Activated naive CD4-positive, alpha-beta T cell (primary cell): ENCODE measurements at places on chromosomes 6 and 20.

DNA sequence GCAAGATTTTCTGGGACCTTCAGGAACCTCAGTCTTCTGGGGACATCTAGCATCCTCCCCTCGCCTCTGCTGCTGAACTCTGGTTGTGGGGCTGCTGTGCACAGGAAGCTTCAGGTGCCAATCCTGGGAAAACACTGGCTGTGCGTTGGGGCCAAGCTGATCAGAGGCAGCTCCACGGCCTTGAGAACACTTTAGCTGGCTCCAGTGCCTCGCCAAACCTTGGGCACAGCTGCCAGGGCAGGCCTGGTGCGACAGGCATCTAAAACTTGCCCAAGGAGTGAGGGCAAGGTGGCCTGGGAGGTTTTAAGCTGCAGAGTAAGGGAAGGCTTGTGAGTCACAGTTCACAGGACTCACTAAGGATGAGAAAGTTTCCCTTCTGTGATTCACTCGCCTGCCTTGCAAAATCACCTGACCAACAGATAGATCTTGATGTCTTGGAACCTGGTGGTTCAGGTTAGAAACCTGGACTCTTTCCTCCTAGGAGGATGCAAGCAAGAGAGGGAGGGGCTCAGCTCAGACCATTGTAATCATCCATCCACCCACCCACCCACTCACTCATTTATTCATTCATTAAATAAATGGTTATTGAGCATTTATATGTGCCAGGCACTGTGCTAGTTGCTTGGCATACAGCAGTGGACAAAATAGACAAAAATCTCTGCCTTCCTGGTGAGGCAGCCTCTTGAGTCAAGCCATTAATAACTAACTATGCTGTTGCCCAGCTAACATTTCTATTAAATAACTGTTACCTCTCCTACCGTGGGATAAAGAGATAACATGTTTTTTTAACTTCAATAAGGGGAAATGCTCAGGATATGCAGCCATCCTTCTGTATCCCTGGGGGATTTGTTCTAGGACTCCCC lies 2.5 kb upstream of the SPATS1 start:
- no peak for DNase-seq

DNA sequence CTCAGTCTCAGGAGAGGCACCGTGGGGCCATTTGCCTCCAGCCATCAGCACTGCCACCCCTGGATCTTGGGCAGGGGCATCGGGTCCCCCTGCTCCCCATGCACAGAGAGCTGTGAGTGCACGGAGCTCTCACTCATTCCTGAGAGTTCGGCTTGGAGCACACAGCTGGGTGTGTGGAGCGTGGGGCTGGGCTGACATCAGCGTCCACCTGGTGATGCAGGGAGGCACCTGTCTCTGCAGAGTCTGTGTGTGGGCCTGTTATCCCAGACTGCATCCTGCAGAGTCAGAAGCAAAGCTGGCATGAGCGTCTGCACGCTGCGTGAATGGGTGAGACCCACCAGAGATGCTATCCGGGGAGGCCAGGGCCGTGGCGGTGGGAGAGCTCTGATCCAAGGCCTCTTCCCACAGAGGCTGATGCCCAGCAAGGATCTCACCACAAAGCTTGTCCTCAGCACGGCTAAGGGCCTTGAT lies 248.8 kb upstream of the AFDN start:
- no peak for DNase-seq

GRCh38 chr20:11511821-11512220 lies 405.9 kb upstream of the BTBD3 start:
- no peak for DNase-seq

DNA sequence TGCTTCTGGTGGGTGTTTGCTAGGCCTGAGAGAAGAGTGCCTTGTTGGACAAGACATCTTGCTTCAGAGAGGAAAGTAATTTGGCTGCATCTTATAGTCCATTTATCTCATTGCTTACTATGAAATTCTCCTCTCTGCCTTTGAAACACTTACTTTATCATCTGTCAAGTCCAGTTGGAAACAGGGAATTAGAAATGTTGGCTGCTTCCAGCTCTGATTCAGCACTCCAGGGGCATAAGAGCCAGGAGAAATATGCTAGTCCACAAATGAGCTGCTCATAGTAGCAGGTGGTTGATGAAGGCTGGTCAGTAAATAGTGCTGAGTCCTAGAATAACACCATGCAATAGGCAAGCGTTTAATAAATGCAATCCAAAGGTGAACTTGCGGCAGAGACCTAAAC lies 227.1 kb downstream of the SLC35F1 start:
- DNase-seq: no peak

DNA sequence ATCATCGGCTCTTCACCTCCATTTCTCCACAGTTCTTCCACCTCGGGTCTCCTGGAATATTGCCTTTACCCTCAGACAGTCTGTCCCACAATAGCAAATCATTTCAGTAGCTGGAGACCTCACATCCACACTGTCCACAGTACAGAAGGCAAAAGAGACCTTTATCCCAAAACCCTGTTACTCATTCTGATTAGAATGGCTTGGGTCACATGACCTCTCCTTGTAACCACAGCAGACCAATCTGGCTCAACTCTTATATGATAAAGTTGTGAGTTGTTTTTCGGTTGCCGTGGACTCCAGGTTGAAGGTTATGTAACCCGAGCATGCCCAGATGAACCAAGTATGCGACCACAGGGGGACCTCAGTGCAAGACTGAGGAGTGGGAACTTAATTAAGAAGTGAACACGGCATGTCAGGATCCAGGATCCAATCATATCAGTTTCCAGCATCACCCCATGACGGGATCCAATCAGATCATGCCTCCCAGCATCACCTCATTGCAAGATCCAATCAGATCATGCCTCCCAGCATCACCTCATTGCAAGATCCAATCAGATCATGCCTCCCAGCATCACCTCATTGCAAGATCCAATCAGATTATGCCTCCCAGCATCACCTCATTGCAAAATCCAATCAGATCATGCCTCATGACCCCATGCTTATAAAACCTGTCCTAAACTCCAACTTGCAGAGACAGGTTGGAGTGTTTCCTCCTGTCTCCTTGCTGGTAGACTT lies 68.7 kb downstream of the LY86 start:
- DNase-seq: no peak

- no peak for DNase-seq
Measured at GRCh38 chr6:35647400-35647799, 41.3 kb downstream of the FKBP5 start.

GRCh38 chr6:132570221-132570777 lies at the start of gene TAAR6:
TSS of gene TAAR6 (plus strand) at chr6:132570322. CDS start at chr6:132570322, 0 bp downstream.
- no peak for DNase-seq

- DNase-seq: no peak
Measured at GRCh38 chr6:167268683-167269280, 22.3 kb upstream of the UNC93A start.

GRCh38 chr20:50774515-50774914 lies 20.3 kb upstream of the BCAS4 start:
- no peak for DNase-seq

- no peak for DNase-seq
Measured at GRCh38 chr6:1088492-1089001, 223.4 kb upstream of the FOXQ1 start.

GRCh38 chr6:22643780-22644179 lies 74.4 kb downstream of the HDGFL1 start:
- DNase-seq: no peak

- no peak for DNase-seq
Measured at GRCh38 chr6:25302677-25303128, 23.5 kb downstream of the CARMIL1 start.

- no peak for DNase-seq
Measured at GRCh38 chr6:11752360-11752759, 26.2 kb downstream of the ADTRP start.

- no peak for DNase-seq
Measured at GRCh38 chr6:135922746-135923145, 71.2 kb downstream of the PDE7B start.

DNA sequence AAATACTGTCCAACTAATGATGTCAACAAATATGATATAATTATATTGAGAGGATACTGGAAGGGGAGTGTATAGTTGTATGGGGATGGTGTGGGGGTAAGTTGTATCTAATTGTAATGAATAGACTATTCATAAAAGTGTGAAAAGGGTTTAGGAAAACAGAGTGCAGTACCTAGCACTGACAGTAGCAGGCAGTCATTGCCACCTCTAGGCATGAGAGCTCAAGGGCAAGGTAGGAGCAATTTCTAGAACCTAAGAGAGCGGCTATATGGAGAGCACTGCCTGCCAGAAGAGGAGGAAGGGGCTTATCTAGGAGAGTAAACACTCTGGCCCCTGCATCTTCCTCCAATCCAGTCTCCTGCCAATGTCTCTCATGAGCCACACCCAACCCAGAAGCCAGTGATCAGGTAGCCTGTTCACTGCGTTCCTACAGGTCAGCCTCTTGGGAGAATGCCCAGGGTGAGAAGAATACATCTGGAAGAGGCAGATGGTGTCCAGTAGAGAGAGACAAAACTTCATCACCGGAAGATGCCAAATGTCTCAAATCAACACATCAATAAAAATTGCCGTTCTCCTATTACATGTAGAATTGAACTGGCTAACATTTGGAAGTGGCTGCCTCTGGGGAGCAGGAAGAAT lies 200.0 kb downstream of the LY86 start:
- DNase-seq: no peak

DNA sequence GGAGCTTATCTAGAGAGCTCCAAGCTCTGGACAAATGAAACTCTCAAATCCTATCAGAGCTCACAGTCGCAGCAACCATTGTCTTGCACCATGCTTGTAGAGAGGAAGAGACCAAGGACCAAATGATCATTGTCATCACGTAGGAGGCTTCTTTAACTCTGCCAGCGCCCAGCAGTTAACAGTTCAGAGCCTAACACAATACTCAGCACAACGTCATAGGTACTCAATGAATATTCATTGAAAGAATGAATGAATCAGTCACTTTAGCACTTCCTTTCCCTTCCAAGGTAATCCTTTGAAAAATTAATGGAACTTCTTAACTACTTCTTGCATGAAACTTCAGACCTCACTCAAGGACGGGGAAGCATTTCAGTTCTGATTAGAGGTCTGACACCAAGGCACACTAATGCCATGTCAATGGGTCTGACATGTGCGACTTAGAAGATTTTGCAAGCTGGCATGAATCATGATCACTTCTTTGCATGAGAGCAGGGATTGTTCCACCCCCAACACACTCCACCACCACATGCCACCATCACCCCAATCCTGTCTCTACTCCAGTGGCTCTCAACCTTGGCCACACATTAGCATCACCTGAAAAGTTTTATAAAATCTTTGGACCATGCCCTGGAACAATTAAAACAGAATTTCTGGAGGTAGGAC lies 45.1 kb downstream of the KHDC1L start:
- DNase-seq: no peak

GRCh38 chr6:26235302-26235670 lies 129.7 kb upstream of the BTN3A2 start:
- DNase-seq: no peak

DNA sequence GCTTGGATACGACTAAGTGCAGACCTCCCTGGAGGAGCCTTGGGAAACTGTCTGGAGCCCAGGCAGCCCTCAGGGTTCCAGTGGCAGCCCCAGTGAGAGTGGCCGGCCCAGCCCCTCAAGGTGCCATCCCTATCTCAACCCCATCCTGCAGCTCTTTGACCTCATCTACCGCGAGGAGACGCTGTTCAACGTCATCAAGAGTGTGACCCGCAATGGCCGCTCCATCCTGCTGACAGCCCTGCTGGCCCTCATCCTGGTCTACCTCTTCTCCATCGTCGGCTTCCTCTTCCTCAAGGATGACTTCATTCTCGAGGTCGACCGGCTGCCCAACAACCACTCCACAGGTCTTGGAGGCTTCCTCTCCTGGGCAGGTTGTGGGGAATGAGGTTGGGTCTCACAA lies 20.7 kb downstream of the UQCC2 start:
- DNase-seq: no peak

GRCh38 chr6:119686240-119686639 lies 336.7 kb upstream of the MAN1A1 start:
- DNase-seq: no peak

GRCh38 chr6:154526996-154527395 lies 16.5 kb upstream of the CNKSR3 start:
- no peak for DNase-seq

GRCh38 chr6:72748759-72749158 lies 126.9 kb downstream of the KCNQ5 start:
- DNase-seq: no peak

DNA sequence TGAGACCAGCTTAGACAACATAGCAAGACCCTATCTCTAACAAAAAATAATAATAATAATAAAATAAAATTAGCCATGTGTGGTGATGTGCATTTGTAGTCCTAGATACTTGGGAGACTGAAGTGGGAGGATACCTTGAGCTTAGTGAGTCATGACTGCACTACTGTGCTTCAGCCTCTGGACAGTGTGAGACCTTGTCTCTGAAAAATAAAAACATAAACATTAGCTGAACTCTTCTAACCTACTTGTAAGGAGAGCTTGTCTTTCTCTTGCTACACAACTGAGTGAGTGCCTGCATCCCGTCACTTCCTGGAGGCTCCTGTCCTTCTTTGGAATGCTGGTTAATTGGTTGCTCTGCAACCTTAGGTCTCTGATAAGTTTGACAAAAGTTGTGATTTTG lies 5.1 kb upstream of the DBNDD2 start:
- DNase-seq: no peak

DNA sequence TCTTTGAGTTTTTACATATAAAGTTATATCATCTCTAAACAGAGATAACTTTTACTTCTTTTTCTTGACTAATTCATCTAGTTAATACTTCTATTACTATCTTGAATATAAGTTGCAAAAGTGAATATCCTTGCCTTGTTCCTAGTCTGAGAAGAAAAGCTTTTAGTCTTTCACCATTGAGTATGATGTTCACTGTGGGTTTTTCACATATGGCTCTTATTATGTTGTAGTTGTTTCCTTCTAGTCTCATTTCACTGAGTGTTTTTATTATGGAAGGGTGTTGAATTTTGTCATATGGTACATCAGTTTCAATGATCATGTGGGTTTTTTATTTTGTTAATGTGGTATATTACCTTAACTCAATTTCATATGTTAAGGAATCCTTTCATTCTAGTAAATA lies 488.3 kb downstream of the COL12A1 start:
- no peak for DNase-seq

- DNase-seq: no peak
Measured at GRCh38 chr6:24788031-24788665, 10.6 kb downstream of the ARMH2 start.

DNA sequence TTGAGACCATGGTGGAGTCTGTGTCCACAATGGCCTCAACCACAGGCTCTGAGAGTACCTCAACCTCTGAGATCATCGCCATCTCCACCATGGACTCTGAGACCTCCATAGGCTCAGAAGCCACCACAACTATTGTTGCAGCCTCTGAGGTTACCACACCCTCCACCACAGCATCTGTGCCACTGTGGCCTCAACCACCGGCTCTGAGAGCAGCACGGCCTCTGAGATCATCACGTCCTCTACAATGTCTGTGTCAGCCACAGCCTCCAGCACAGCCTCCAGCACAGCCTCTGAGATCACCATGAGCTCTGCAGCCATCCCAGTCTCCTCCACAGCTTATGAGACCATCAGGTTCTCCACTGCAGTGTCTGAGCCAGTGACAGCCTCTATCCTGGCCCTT lies 19.4 kb upstream of the MUC21 start:
- no peak for DNase-seq

GRCh38 chr6:1039191-1039590 lies 272.7 kb upstream of the FOXQ1 start:
- no peak for DNase-seq
